ENCODE measurements at places on chromosomes 7 and 10.

- no peak for DNase-seq
Measured at GRCh38 chr7:142616842-142617241, 132.4 kb upstream of the PRSS1 start.

DNA sequence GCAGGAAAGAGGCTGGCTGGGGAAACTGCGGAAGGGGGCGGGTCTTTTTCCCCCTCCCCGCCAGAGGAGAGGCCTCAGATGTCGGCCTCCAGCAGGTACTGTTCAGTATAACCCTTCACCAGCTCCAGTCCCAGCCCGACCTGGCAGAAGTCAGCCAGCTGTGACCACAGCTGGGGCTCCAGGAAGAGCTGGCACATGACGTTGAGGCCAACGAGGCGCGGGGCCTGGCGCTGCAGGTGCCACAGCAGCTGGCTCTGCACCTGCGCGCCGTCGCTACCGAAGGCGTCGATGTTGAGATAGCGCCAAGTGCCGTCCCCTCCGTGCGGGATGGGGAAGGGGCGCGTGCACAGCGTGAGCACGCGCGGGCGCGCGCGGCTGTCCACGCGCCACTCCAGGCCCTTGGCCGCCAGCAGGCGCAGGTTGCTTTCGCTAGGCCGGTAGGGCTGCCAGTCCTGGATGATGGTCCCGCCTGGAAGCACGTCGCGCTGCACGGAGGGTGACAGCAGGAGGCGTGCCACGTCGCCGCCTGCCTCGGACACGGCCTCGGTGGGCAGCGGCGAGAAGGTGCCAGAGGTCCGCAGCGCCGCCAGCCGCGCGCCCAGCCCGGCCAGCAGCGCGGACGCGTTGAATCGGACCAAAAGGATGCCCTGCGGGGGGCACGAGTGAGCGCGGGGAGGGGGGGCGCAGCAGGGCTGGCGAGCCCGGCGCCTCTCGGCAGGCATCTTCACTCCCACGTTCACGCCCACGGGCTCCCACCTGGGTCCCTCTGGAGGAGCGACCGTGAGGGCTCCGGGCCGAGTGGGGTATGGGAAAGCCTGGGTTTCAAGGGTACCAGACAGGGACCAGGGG is 6.9 kb upstream of the VGF start:
- no peak for DNase-seq

GRCh38 chr10:11252887-11253286 is 235.2 kb downstream of the CELF2 start:
- DNase-seq, result no peak

GRCh38 chr10:132677096-132677472 is 108.9 kb downstream of the NKX6-2 start:
- no peak for DNase-seq

GRCh38 chr7:55526770-55527169 is 45.5 kb downstream of the VOPP1 start:
- no peak for DNase-seq

GRCh38 chr7:117731455-117731854 is 141.8 kb downstream of the CTTNBP2 start:
- DNase-seq, result no peak

DNA sequence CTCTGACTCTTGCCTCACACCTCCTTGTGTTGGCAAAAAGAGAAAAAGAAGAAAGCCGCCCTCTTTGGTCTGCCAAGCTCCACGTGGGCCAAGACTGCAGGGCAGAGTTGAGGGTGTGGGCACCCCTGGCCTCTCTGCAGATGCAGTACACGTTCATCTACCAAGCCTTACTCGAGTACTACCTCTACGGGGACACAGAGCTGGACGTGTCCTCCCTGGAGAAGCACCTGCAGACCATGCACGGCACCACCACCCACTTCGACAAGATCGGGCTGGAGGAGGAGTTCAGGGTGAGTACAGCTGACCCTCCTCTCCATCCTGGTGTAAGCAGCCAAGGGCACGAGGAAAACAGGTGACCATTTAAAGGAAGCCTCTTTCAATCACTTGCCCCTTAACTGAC is 56.1 kb downstream of the MKI67 start:
- DNase-seq, result no peak

GRCh38 chr7:47044625-47045024 is 537.3 kb downstream of the TNS3 start:
- no peak for DNase-seq

DNA sequence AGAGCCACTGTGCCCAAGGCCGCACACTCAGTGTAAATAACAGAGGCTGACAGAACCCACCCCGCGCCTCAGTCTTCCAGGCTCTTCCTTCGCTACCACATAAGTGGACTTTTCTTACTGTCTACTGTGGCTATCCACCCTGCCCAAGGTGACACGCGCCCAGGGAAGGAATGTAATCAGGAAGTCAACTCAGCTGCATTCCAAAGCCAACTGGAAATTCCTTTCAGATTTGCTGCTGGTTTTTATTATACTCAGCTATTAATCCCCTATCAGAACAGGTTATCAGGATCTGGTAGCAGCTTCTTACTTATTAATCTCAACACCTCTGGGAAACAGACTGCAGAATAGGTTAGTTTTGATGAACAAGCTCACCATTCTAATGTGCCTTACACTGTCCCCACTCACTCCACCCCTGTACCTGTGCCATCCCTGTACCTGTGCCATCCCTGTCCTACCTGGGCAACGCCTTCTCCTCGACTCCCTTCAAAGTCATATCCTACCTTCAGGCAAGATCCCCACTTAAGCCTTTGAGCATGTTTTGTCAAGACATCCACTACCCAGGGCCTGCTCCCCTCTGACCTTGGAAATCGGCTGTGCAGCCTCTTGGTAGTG is 90.7 kb downstream of the NHLRC2 start:
- DNase-seq, result no peak

DNA sequence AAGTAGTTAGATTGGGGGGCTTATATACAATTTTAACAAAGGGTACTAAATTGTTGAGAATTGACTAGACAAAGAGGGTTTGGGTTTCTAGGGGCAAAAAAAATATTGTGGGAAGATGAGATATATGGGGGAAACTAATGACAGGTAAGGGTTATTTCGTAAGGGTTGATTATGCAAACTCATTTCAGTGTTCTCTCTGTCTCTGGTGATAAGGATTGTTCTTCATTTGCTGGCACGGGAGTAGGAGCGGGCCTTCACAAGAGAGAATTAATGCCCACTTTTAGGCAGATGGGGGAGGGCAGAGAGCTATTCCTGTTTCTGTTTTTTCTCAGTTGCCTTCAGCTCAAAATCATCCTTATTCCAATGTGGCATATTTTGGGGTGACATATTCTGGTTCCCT is 258.4 kb downstream of the EXOC4 start:
- no peak for DNase-seq
